ENCODE measurements at places on chromosomes 16 and 17.

DNA sequence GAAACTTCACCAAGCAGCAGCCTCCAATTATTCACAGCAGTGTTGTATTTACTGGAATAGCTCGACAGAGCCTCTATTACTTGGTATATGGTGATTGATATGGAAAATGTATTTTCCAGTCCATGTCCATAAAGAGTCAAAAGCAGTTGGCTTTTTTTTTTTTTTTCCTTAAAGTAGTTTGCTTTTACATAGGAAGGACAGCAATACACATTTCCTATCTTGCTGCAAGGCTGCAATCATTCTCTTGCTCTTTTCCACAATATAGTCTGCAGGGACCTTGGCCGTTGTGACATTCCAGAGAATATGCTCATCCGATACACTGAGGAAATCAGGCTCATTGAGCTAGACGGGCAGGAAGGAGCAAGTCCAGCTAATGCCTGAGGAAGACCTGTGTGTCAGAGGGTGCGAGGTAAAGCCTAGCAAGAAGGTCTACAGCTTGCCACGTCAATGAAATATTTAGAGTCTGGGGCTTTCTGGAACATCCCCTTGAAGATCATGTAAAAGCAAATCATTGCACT lies 131.1 kb downstream of the ENGASE start:
- DNase-seq, result no peak

- DNase-seq, result no peak
Measured at GRCh38 chr16:29306943-29307597, 99.4 kb downstream of the NPIPB11 start.

DNA sequence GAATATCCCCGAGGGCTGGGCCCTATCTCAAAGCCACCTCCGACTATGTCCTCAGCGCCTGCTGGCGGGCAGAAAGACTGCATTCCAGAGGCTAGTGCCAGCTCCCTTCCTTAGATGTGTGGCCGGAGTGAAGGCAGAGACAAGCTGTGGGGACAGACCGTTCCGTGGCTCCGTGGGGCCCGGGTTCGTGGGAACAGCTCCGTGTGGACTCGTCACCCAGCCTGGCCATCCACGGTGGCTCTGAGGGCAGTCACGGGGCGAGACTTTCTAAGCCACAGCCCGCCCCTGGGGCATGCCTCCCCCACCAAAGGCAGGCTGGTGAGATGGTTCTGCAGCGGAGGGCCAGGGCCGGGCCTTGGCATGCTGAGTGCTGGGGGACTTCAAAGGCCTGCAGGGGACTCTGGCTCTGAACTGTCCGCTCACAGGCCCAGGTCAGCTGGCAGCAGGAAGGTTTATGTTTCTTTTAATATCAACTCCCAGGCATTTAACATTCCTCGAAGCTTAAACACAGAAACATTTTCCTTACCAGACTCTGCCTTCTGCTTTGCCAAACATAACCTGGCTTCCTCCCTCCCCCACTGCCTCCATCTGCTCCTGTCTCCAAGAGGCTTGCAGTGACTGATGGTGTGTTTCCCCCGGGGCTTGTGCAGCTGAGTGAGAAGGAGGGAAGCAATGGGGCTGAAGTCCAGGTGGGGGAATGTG lies 50.4 kb downstream of the TIMM22 start:
- no peak for DNase-seq

GRCh38 chr16:4994719-4995434 lies 36.7 kb downstream of the SEC14L5 start:
- DNase-seq, result no peak
